ENCODE measurements at places on chromosomes 12 and 14. TPM values are rescaled to one million over a fixed set of nuclear protein-coding genes. Genes with fewer than 3 reads are reported as not detected.

The DHRS2 gene
- total RNA-seq: 1.0 TPM

DNA sequence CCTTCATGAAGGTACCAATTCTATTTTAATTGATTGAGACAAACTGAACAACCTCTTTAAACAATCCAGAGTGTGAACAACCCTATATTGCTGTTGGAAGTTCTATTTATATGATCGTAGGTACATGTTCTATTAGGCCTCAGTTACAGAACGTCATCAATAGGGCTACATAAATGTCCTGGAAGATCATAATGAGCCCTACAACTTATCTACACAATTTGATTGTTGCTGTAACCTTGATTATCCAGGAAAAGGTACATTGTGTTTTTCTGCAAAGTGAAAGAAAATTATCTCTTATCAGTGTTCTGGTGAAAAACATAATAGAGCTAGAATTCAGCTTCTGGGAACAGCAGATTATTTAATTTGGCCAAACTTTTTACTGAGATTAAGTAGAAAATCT is 612.9 kb downstream of the GALC start:
- H3K27ac ChIP-seq: no peak overlapping the region
- no peaks in the 10 kb centered on the region for H3K27me3 ChIP-seq
- no peaks in the 10 kb centered on the region for H3K36me3 ChIP-seq
- H3K4me3 ChIP-seq: no peak overlapping the region
- no peaks in the 10 kb centered on the region for H3K4me1 ChIP-seq

GRCh38 chr14:74456684-74457564 is 30.9 kb upstream of the SYNDIG1L start:
- no peak overlapping the region for H3K27ac ChIP-seq
- no peaks in the 10 kb centered on the region for H3K36me3 ChIP-seq
- DNase-seq: no peak
- H3K27me3 ChIP-seq: no peaks in the 10 kb centered on the region

- H3K4me3 ChIP-seq: no peak overlapping the region
- H3K4me1 ChIP-seq: no peaks in the 10 kb centered on the region
- H3K36me3 ChIP-seq: no peaks in the 10 kb centered on the region
- DNase-seq: no peak
- no peaks in the 10 kb centered on the region for H3K27me3 ChIP-seq
These were observed 22.9 kb downstream of the TRHDE start for GRCh38 chr12:72295101-72295500.

DNA sequence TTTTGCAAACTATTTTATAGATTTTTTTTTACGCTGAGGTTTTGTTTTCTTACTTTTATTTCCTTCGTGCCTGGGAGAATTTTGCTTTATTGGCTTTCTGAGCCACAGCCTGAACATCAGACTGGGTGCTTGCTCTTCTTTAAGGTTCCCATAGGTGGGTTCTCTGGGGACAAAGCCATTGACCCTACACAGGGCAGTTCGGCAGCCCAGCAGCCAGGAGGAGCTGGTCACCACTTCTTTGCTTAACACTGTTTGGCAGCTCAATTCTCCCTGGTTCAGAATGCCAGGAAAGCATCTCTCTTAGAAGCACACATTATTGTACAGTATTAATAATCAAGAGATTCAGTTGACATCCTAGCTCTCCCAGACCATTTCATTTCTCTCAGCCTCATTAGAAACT is 140.8 kb upstream of the NEDD1 start:
- no peaks in the 10 kb centered on the region for H3K27me3 ChIP-seq
- H3K4me1 ChIP-seq: no peaks in the 10 kb centered on the region
- no peaks in the 10 kb centered on the region for H3K36me3 ChIP-seq
- no peak overlapping the region for H3K27ac ChIP-seq
